ENCODE measurements at places on chromosomes 7 and 10. TPM values are rescaled to one million over a fixed set of nuclear protein-coding genes. Genes with fewer than 3 reads are reported as not detected.

BLNK gene
- not detected for total RNA-seq

CCL26 gene
- total RNA-seq: not detected

LGI1 gene
- total RNA-seq: not detected

GDF10 gene
- not detected for total RNA-seq

CDH23 gene
- under 0.01 TPM for total RNA-seq

DENND10 gene
- 73.3 TPM for total RNA-seq

HOXA3 gene
- 1.4 TPM for total RNA-seq

AKR1C8 gene
- total RNA-seq: not detected

FKBP6 gene
- total RNA-seq: not detected

TRIM73 gene
- total RNA-seq: 2.5 TPM

SLC26A5 gene
- total RNA-seq: under 0.01 TPM
